ENCODE measurements at places on chromosomes 7 and 10. TPM values are rescaled to one million over a fixed set of nuclear protein-coding genes. Genes with fewer than 3 reads are reported as not detected.

The PIP gene
- total RNA-seq = not detected

The GPR85 gene
- total RNA-seq = 9.2 TPM

The SLC16A12 gene
- under 0.01 TPM for total RNA-seq

The CALML5 gene
- not detected for total RNA-seq

GRCh38 chr10:324593-324992, 189.3 kb downstream of the ZMYND11 start:
- H3K36me3 ChIP-seq = peaks cover 6% of the 10 kb centered on the region
- H3K27ac ChIP-seq = peak overlapping the region; percentile 71
- no peak overlapping the region for H3K4me3 ChIP-seq
- no peak for DNase-seq
- no peaks in the 10 kb centered on the region for H3K27me3 ChIP-seq

DNA sequence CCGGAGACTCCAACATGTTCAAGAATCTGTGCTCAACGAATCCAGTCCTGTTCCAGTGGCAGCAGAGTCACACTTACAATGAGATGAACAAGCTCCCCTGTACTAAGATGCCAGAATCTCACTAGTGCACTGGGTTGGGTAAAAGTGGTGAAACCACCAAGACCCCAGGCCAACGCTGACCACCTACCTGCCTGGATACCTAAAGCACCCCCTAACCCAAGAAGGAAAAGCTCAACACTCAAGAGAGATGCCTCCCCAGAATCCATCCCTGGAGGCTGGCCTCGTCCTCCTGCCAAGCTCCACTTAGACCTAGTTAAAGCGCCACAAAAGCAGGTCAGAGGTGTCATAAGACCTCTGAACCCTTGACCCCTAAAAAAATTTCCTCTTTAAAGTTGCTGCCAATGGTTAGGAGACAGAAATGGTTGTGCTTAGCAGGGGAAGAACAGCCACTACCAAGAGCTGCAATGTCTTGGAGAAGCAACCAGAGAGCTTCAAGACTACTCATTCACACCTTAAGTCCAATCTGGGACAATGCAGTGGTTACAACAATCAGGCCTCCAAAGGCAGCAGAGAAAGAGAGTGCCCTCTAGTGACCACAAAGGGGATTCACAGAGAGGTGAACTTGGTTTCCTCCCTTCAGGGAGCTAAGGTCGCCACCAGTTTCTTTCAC, 94.6 kb upstream of the MACROH2A2 start:
- no peak overlapping the region for H3K27ac ChIP-seq
- H3K4me1 ChIP-seq = no peaks in the 10 kb centered on the region
- H3K27me3 ChIP-seq = no peaks in the 10 kb centered on the region
- DNase-seq = peak; percentile 44
- no peaks in the 10 kb centered on the region for H3K36me3 ChIP-seq

DNA sequence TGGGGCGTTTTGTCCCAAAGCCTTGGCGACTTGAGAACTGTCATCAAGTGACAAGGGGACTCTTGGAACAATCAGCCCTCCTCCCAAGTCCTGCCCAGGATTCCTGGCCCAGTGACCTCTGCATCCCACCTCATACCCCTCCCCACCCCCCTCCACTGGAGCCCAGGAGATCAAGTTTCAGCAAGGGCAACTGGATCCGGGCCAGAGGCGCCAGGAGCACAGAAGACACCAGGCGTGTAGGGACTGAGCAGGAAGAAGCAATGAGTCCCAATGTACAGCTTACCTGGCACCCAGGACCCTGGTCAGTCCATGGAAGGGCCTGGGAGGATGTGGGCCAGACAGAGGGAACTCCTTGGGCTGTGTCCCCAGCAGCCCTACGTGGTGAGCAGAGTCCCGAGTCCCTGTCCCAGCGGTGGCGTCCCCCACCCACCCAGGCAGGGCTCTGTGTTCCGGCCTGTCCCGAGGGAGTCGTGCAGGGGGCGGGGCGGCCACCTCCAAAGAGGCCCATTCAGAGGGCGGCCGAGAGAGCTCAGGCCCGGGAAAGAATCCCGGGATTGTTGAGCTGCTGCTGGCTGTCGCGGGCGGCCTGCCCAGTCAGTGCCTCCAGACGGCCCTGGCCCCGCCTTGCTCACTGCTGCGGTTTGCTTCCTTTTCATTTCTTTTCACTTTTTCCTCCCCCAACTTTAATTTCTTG, 254.1 kb downstream of the TNS3 start:
- H3K27me3 ChIP-seq = no peaks in the 10 kb centered on the region
- DNase-seq = peak; percentile 84
- H3K4me3 ChIP-seq = peak overlapping the region; percentile 35
- H3K27ac ChIP-seq = peak overlapping the region; percentile 78
- H3K4me1 ChIP-seq = peaks cover 43% of the 10 kb centered on the region

GRCh38 chr7:835485-836401, 3.5 kb downstream of the SUN1 start:
- H3K4me1 ChIP-seq = peaks cover 13% of the 10 kb centered on the region
- no peaks in the 10 kb centered on the region for H3K27me3 ChIP-seq
- no peak for DNase-seq
- H3K27ac ChIP-seq = no peak overlapping the region

DNA sequence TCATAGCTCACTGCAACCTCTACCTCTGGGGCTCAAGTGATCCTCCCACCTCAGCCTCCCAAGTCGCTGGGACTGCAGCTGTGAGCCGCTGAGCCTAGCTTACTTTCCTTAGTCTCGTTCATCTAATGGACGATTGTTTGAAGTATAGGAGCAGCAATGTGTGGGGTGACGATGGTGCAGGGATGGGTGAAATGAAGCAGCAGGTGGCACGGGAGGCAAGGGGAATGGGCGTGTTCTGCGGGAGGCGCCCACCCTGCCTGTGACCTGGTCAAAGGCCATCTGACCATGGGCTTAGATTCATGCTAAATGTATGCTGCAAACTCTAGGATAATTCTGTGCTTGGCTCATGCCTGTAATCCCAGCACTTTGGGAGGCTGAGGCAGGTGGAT, 210.7 kb downstream of the MAD1L1 start:
- H3K4me1 ChIP-seq = peaks cover 19% of the 10 kb centered on the region
- no peak overlapping the region for H3K27ac ChIP-seq
- no peaks in the 10 kb centered on the region for H3K36me3 ChIP-seq
- DNase-seq = no peak
- no peak overlapping the region for H3K4me3 ChIP-seq

GRCh38 chr10:131824371-131825149, 76.2 kb upstream of the PPP2R2D start:
- H3K4me3 ChIP-seq = no peak overlapping the region
- H3K27ac ChIP-seq = no peak overlapping the region
- no peaks in the 10 kb centered on the region for H3K36me3 ChIP-seq
- H3K27me3 ChIP-seq = no peaks in the 10 kb centered on the region

GRCh38 chr7:148625342-148625741, 34.8 kb downstream of the C7orf33 start:
- H3K4me3 ChIP-seq = no peak overlapping the region
- H3K27ac ChIP-seq = no peak overlapping the region

GRCh38 chr7:120077777-120078176, 195.2 kb upstream of the KCND2 start:
- no peak overlapping the region for H3K4me3 ChIP-seq
- no peak overlapping the region for H3K27ac ChIP-seq
- DNase-seq = no peak
- H3K4me1 ChIP-seq = no peaks in the 10 kb centered on the region

DNA sequence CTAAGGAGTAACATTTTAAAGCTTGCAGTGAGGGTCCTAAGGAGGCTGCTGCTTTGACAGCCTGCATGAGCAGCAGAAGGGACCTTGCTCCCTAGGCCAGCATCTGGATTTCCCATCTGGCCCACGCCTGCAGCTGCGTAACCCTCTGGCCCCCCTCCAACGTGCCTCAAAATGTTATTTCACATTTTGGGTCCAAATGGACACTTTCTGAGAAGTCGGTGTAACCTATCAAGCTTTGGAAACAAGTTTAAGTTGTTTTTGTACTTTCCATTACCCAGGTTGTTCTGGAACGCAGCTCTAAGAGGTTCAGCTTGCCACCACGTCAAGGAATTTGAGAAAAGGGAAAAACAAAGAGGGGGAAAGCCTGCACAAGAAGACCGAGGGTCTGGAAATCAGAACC, 338.3 kb downstream of the KCNMA1 start:
- H3K4me3 ChIP-seq = no peak overlapping the region
- no peaks in the 10 kb centered on the region for H3K27me3 ChIP-seq
- peaks cover 7% of the 10 kb centered on the region for H3K4me1 ChIP-seq

- peaks cover 13% of the 10 kb centered on the region for H3K4me1 ChIP-seq
- no peak for DNase-seq
- no peak overlapping the region for H3K27ac ChIP-seq
- no peaks in the 10 kb centered on the region for H3K27me3 ChIP-seq
- peaks cover 10% of the 10 kb centered on the region for H3K36me3 ChIP-seq
- no peak overlapping the region for H3K4me3 ChIP-seq
These were observed 9.3 kb downstream of the ARHGAP22 start for GRCh38 chr10:48595539-48595932.

- H3K4me1 ChIP-seq = peaks cover 5% of the 10 kb centered on the region
- H3K4me3 ChIP-seq = no peak overlapping the region
- H3K27me3 ChIP-seq = no peaks in the 10 kb centered on the region
- H3K36me3 ChIP-seq = no peaks in the 10 kb centered on the region
These were observed 221.2 kb downstream of the FAM107B start for GRCh38 chr10:14553448-14553847.

GRCh38 chr7:28044825-28045224, 135.8 kb downstream of the JAZF1 start:
- H3K4me1 ChIP-seq = peaks cover 8% of the 10 kb centered on the region
- H3K27me3 ChIP-seq = no peaks in the 10 kb centered on the region
- H3K4me3 ChIP-seq = no peak overlapping the region
- no peak overlapping the region for H3K27ac ChIP-seq

GRCh38 chr10:123357421-123357930, 203.3 kb downstream of the BUB3 start:
- H3K27me3 ChIP-seq = no peaks in the 10 kb centered on the region
- DNase-seq = no peak

DNA sequence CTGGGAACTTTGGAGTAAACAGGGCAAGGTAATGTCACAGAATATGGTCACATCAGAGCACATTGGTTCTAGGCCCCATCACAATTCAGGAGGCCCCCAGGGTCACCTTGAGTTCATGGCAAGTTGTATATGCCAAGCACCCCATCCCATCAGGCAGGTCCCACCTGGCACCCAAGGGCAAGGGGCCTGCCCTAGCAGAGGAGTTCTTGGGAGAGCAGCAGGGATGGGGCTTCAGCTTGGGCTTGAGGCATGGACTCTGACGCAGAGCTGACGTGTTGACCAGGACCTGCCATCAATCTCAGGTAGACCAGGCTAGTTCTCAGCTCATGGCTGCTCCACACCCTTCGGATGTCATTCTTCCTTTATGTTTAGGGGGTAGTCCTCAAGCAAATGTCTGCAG, 20.9 kb downstream of the PLAC9 start:
- H3K4me1 ChIP-seq = peaks cover 44% of the 10 kb centered on the region
- peaks cover 57% of the 10 kb centered on the region for H3K36me3 ChIP-seq
- no peak overlapping the region for H3K27ac ChIP-seq
- no peaks in the 10 kb centered on the region for H3K27me3 ChIP-seq
- no peak overlapping the region for H3K4me3 ChIP-seq

Data from fibroblast of lung (primary cell).